ENCODE measurements at places on chromosomes 12 and 14.

- DNase-seq, result peak; percentile 81
Observed at GRCh38 chr12:101570047-101570446, 24.7 kb upstream of the MYBPC1 start.

- no peak for DNase-seq
Observed at GRCh38 chr14:88668448-88669116, 105.7 kb downstream of the ZC3H14 start.

GRCh38 chr12:3564861-3565260, 73.9 kb downstream of the PRMT8 start:
- no peak for DNase-seq

- DNase-seq, result no peak
Observed at GRCh38 chr12:52260361-52261207, 13.9 kb upstream of the KRT86 start.

DNA sequence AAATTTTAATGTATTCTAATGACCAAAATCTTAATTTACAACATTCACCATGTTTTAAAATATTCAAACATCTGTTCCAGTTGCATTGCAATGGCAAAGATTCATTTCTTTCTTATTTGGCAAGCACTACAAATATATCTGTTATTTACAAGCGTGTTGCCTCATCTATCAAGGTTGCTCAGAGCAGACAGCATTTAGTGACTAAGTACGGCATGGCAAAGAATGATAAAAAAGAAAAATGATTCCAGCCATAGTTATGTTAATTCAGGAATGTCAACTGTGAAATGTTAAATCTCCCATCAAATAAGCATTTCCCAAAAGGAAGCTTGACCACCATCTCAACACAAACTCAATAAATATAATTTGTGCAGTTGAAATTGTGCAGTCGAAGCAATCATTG, 312.1 kb downstream of the SEC23A start:
- DNase-seq, result no peak

- DNase-seq, result no peak
Observed at GRCh38 chr12:59158681-59159080, 238.4 kb upstream of the LRIG3 start.

Data from eye (tissue), 1 donor.